Heart right ventricle (tissue), 16 donors: ENCODE measurements at places on chromosomes 7 and 10.

DNA sequence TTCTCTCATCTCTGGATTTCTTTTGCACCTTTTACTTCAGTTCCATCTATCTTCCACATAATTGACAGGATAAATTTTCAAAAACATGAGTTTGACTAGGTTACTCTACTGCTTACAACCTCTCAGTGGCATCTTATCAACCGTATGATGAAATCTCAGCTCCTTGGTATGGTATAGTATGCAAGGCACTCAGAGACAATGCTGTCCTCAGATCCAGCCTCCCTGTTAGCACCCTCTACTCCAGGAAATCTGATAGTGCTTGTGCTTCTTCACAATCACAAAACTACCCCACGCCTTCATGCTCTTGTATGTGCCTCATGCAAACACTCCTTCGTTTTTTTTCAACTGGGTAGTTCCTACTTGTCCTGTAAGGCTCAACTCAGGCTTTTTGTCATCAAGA, 330.7 kb downstream of the GPR158 start:
- H3K4me1 ChIP-seq = no peaks in the 10 kb centered on the region
- no peak overlapping the region for H3K27ac ChIP-seq
- H3K36me3 ChIP-seq = no peaks in the 10 kb centered on the region
- H3K27me3 ChIP-seq = no peaks in the 10 kb centered on the region
- no peak overlapping the region for H3K4me3 ChIP-seq

- no peak for DNase-seq
- H3K4me1 ChIP-seq = peaks cover 6% of the 10 kb centered on the region
- no peak overlapping the region for H3K4me3 ChIP-seq
Measured at GRCh38 chr10:32163071-32163761, 107.0 kb upstream of the KIF5B start.

DNA sequence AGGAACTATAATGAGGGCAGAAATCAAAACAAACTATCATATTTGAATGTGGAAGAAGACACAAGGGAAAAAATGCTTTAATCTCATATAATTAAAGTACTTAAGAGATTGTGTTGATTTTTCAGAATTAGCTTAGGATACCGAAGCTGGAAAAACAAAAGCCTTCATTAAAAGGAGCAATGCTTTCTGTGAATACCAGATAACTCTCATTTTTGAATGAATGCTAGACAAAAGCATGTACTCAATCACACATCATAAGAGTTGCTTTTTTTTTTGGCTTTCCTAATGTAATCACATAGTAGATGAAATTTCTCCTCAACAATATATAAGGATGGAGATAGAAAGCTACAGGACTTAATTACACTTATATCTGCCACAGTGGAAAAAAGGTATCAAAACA, 43.3 kb downstream of the CADPS2 start:
- H3K4me3 ChIP-seq = no peak overlapping the region
- H3K36me3 ChIP-seq = no peaks in the 10 kb centered on the region
- no peaks in the 10 kb centered on the region for H3K27me3 ChIP-seq
- DNase-seq = no peak

DNA sequence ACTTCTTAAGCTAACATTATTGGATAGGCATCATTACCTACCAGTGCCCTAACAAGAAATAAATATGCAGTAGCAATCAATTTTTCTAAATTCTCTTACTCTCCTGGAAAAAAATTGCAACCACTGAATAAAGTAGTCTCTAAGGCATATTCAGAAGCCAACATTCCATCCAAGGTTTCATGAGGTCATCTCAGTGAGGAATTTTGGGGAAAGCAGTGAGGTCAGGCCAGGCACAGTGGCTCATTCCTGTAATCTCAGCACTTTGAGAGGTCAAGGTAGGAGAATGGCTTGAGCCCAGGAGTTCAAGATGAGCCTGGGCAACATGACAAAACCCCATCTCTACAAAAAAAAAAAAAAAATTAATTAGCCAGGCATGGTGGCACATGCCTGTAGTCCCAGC, 75.9 kb upstream of the GHITM start:
- no peak for DNase-seq
- H3K4me3 ChIP-seq = no peak overlapping the region
- peaks cover 7% of the 10 kb centered on the region for H3K27me3 ChIP-seq
- H3K36me3 ChIP-seq = no peaks in the 10 kb centered on the region
- H3K27ac ChIP-seq = no peak overlapping the region
- H3K4me1 ChIP-seq = no peaks in the 10 kb centered on the region

DNA sequence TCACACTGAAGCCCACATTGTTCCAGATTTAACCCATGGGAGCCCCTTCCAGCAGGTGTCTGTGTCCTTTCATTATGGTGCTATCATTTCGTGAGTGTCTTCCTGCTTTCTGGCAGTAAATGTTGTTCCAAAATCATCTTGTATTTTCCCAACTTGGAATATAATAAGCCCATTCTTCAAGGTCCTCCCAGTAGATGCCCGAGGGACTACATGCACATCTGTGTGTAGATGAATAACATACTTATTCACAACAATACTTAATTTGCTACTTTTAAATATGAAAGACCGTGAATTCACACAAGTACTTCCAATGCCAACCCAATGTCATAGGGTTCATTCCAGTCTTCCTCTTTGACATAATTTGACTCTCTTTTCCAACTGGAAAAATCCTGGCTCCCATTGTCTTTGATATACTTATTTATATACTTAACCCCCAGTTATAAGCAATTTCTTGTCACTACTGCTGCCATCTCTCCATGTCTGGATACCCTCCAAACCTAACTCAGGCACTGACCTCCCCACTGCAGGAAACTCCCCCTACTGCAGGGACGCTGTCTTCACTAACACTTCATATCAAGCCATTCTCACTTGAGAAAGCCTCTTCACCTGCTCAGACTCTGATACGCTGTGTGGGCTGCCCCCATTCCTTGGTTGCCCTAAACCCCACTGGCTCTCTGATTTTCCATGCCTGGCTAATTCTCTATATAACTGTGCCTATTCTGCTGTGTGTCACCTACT, 1119.2 kb downstream of the CNTNAP2 start:
- H3K4me3 ChIP-seq = no peak overlapping the region
- H3K4me1 ChIP-seq = no peaks in the 10 kb centered on the region
- no peaks in the 10 kb centered on the region for H3K36me3 ChIP-seq
- DNase-seq = no peak
- H3K27me3 ChIP-seq = no peaks in the 10 kb centered on the region

GRCh38 chr7:16089191-16089590, 332.1 kb downstream of the CRPPA start:
- no peaks in the 10 kb centered on the region for H3K27me3 ChIP-seq
- H3K36me3 ChIP-seq = no peaks in the 10 kb centered on the region
- peaks cover under 1% of the 10 kb centered on the region for H3K4me1 ChIP-seq
- DNase-seq = no peak
- H3K27ac ChIP-seq = no peak overlapping the region
- H3K4me3 ChIP-seq = no peak overlapping the region

- H3K27ac ChIP-seq = no peak overlapping the region
- H3K4me3 ChIP-seq = no peak overlapping the region
- no peaks in the 10 kb centered on the region for H3K36me3 ChIP-seq
- DNase-seq = no peak
- no peaks in the 10 kb centered on the region for H3K4me1 ChIP-seq
- H3K27me3 ChIP-seq = no peaks in the 10 kb centered on the region
Measured at GRCh38 chr10:35511647-35512046, 93.5 kb upstream of the GJD4 start.

DNA sequence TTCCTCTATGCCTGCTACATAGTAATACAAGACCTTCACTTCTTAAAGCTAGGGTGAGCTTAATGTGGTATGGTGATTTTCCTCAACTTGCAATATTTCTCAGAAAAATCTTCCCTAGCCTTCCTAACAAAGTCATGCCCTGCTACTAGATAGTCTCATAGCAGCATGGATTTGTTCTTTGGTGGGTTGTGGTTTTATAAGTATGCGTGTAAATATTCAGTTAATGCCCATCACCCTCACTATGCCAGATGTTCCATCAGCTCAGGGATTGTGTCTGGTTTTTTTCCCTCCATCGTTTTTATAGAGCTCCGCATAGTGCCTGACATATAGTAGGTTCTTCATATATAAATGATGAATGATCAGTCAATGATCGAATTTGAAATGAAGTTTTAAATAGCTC, 182.8 kb downstream of the CREB5 start:
- no peaks in the 10 kb centered on the region for H3K4me1 ChIP-seq
- H3K36me3 ChIP-seq = no peaks in the 10 kb centered on the region
- H3K27ac ChIP-seq = no peak overlapping the region
- DNase-seq = no peak
- no peaks in the 10 kb centered on the region for H3K27me3 ChIP-seq
- H3K4me3 ChIP-seq = no peak overlapping the region

DNA sequence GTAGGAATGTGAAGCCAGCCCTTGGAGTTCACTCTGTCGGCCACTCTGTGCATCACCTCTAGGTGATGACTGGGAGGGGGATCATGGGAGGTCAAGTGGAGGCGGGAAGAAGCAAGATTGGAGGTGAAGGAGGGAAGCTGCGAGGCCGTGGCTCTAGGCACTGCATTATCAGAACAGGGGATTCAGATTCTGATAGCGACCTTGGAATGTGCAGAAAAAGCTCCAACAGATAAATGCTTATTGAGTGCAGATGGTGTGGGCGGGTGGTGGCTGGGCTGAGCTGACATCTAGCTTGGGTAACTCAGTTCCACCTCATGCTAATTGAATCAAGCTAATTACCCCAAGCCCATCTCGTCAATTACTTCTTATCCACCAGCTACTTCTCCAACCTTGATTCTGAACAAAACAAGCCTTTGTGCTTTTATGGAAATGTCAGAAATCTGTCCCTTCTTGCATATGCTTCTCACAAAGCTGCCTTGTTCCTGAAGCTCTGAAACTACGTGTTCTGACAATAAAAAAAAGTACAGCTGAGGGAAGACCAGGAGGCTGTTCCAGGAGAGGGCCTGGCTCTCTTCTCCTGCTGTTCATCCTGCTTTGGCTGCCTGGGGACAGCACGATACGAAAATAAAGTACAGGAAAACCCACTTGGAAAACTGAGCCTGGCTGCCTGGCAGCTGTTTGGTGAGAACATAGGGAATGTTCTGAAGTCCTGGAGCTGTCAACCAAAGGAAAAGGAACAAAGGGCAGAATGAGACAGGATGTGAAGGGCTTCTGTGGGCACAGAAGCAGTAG, 27.5 kb downstream of the STRA8 start:
- no peaks in the 10 kb centered on the region for H3K4me1 ChIP-seq
- no peak overlapping the region for H3K4me3 ChIP-seq
- no peaks in the 10 kb centered on the region for H3K36me3 ChIP-seq
- no peak overlapping the region for H3K27ac ChIP-seq
- H3K27me3 ChIP-seq = no peaks in the 10 kb centered on the region

DNA sequence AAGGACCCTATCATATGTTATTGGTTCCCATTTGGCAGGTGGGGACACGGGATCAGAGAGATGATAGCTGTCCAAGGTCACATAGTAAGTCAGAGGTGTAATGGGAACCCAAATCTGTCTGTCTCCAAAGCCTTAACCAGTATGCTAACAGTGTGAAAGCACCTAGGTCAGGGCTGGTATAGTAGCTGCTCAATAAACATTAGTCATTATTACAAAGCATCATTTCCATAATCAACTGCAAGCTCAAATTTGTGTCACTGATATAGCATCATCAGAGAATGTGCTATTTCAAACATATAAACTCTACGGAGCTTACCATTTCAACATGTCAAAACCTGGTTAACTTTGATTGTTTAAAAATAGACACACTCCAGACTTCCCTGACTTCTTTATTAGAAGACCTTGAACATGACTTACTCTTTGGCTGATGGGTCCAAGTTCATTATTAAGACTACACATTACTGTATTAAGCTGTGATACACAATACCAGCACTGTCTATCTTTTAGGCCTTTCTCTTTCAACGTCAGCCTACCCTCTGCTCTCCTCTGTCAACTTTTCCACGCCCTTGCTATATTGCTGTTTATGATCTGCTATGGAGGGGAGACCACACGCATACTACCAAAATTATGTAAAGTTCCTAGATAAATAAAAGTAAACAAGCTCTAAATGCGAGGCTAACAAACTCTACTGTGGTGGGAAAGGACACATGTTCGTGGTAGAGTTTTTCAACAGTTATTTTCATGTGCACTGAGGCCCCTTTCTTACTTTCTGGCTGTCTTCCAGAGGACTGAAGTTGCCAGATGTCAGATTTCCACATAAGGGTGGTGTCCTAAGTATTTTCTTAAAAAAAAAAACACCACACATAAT, 33.6 kb downstream of the DNMBP start:
- H3K27ac ChIP-seq = peak overlapping the region; percentile 52
- peak; percentile 25 for DNase-seq
- no peak overlapping the region for H3K4me3 ChIP-seq

- DNase-seq = no peak
- no peak overlapping the region for H3K4me3 ChIP-seq
- no peaks in the 10 kb centered on the region for H3K36me3 ChIP-seq
- H3K4me1 ChIP-seq = peaks cover 52% of the 10 kb centered on the region
Measured at GRCh38 chr10:20874261-20874660, 22.9 kb downstream of the NEBL start.

DNA sequence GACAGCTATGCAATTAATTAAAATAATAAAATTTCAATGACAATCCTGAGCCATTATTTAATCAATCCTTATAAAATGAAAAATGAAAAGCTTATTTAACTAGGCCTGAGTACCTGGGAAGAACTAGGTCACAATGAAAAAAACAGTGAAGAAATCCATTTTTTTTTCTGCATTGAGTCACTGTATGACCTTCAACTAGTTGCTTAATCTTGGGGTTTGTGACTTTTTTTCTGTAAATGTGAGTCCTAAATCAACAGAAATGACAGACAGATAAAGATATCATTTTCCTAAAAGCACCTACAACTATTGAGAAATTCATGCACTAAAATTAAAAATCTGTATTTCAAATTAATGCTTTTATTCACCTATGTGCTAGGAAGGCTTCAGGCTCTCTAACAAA, 96.8 kb downstream of the TMEM26 start:
- H3K27ac ChIP-seq = no peak overlapping the region
- no peaks in the 10 kb centered on the region for H3K27me3 ChIP-seq
- H3K4me3 ChIP-seq = no peak overlapping the region

- no peaks in the 10 kb centered on the region for H3K27me3 ChIP-seq
- DNase-seq = no peak
- no peaks in the 10 kb centered on the region for H3K36me3 ChIP-seq
- H3K4me1 ChIP-seq = peaks cover 5% of the 10 kb centered on the region
Measured at GRCh38 chr7:70132852-70133690, 534.8 kb downstream of the AUTS2 start.
